Omental fat pad (tissue), 4 donors: ENCODE measurements at places on chromosomes 13 and 19. TPM values are rescaled to one million over a fixed set of nuclear protein-coding genes. Genes with fewer than 3 reads are reported as not detected.
A peak's percentile ranks its signal among the peaks of the same experiment; 100 is the strongest.

RFPL4A gene
- not detected for total RNA-seq

ADGRE3 gene
- not detected for total RNA-seq

ARL11 gene
- total RNA-seq = 0.93 TPM

TNFSF13B gene
- 4.7 TPM for total RNA-seq

CYP2B6 gene
- not detected for total RNA-seq

TNNT1 gene
- 1.9 TPM for total RNA-seq

MAB21L1 gene
- total RNA-seq = 0.31 TPM

SAE1 gene
- 50.7 TPM for total RNA-seq

SIGLEC9 gene
- total RNA-seq = 3.5 TPM

GET3 gene
- 55.4 TPM for total RNA-seq

DNA sequence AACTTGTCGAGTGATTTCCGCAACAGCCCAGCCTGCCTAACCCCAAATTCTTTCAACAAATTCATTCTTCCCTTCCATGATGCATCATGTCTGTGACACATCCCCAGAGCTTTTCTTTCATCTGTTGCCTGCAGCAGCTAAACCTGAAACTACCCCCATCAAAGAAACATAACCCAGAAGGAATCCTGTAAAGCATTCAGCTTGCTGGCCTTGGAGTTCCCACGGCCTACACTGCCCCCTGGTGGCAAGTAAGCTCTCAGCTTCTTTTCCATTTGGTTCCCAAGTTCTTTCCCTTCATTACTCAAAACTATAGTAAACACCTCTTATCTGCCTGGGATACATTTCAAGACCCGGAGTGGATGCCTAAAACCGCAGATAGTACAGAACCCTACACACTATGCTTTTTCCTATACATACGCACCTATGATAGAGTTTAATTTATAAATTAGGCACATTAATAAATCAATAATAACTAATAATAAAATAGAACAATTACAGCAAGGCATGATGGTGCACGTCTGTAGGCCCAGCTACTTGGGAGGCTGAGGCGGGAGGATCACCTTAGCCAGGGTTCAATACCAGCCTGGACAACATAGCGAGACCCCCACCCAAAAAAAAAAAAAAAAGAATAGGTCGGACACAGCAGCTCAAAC, 7.4 kb downstream of the ETHE1 start:
- DNase-seq = peak; percentile 62

DNA sequence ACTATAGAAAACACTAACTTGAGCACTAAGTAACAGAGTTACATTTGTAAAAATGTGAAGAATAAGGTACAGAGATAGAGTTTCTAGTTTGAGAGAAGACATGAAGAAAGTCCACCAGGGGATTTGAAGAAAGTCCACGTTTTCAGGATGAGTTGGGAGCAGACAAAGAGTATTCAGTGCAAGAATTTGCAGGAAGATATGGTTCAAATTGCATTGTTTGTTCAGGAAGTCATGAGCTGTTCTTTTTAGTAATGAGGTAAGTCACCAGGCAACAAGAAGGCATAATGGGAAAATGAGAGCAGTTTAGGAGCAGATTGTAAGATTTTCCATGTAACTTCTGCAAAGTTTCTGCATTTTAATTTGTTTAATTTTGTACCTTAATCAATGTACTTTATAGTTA, 618.0 kb downstream of the DACH1 start:
- DNase-seq = no peak

- DNase-seq = no peak
These were observed 41.6 kb downstream of the COL4A1 start for GRCh38 chr13:110265341-110265681.

GRCh38 chr19:28289295-28290063, 923.5 kb downstream of the UQCRFS1 start:
- DNase-seq = no peak

GRCh38 chr13:76942363-76942762, 5.9 kb upstream of the ACOD1 start:
- no peak for DNase-seq

- no peak for DNase-seq
These were observed 8.6 kb upstream of the PIK3R2 start for GRCh38 chr19:18144361-18144760.

DNA sequence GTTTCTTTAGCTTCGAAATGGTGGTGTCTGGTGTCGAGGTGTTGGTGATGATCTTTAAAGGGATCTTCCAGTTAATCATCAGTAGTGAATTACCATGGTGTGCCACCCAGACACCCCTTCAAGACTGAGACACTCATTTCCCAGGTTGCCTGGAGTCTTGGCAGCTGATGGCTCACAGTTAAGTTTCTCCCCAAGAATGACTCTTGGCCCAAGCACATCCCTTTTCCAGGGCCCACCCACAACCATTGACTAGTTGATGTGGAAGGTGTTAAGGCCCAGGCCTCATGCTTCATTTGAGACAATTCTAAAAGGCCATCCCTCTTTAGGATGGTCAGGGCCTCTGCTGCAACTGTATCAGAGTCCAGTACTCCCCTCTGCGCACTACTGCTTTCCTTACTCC, 145.5 kb downstream of the FOXO1 start:
- no peak for DNase-seq

DNA sequence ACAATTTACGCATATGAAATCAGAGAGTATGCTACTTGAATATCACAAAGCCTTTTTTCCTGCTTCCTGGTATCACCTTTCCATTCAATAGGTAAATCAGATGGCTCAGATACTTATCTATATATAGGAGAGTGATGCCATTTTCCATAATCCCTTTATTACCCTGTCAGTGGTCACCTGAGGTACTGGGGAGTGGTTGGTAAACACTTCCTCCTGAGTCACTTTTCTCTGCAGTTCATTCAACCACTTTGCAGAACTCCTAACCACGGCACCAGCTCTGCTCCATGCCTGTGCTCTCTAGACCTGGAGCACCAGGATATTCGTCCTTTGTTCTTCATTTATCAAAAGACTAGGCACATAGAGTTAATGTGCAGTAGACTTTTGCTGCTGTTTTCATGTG, 748.5 kb upstream of the KLHL1 start:
- no peak for DNase-seq

- no peak for DNase-seq
These were observed 83.3 kb downstream of the KCTD15 start for GRCh38 chr19:33879818-33880575.

GRCh38 chr19:49057636-49058234, at the start of gene CGB7:
Gene CGB7, minus strand, starts transcription at chr19:49057749. Its CDS starts 2,374 bp downstream, at chr19:49055375.
- DNase-seq = peak; percentile 43

- DNase-seq = no peak
These were observed 244.4 kb upstream of the SLITRK1 start for GRCh38 chr13:84126671-84127171.

DNA sequence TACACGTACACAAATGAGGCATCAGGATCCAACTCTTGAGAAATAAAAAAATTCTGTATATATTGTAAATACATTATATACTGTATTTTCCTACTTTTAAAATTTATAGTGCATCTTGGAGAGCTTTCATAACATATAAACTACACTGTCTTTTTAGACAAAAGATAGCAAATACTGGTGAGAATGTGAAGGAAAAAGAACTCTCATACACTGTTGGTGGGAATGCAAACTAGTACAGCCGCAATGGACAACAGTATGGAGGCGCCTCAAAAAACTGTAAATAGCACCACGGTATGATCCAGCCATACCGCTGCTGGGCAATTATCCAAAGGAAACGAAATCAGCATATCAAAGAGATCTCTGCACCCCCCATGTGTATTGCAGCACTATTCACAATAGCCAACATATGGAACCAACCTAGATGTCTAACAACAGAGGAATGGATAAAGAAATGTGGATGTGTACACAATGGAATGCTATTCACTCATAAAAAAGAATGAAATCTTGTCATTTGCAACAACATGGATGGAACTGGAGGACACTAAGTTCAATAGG, 292.4 kb downstream of the EFNB2 start:
- no peak for DNase-seq

- no peak for DNase-seq
These were observed 134.3 kb downstream of the KDM4B start for GRCh38 chr19:5103061-5103701.

DNA sequence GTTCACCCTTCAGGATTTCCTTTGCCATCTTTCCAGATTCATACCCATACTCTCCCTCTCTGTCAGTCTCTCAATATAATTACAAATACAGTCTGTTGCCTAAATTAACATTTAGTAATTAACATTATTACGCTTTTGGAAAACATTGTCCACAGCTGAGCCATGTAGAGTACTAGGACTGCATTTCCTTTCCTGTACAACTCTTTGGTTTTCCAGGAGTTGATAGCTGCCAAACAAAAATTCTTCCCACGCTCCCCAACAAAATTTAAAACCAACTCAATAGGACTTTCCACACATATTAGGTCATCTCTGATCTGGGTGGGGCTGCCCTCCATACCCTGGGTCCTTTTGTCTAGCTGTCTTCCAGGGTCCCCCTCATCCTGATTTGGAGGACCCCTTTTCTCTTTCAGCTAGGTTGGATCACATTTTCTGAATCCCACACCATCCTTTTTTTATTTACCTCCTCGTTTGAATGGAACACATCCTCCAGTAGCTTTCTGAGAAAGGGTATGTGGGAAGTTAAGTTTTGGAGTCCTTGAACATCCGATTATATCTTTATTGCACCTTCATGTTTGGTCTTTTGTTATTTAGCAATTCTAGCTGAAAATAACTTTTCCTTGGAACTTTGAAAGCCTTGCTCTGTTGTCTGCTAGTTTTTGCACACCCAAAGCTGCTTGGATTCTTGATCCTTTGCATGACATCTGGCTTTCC, 17.7 kb downstream of the ONECUT3 start:
- DNase-seq = no peak

GRCh38 chr19:7682175-7682855, 1.7 kb downstream of the TRAPPC5 start:
- no peak for DNase-seq

DNA sequence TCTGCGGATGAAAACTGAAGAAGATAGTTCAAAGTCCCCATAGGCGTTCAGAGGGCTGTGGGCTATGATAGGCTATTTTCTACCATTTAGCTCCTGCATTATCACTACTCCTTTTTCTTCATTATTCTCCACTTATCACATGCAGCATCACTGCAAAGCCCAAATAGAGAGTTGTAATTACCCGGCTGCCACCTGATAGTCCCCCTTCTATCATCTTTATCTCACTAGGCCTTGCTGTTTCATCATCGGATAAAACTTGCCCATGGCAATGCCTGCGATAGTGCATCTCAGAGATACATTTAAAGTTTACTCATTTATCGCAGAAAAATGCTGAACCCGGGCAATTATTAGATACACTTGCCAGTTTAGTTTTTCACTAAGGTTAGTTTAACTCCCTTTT, 82.9 kb upstream of the SOX21 start:
- DNase-seq = no peak

- DNase-seq = no peak
These were observed 371.4 kb downstream of the KCNRG start for GRCh38 chr13:50386541-50387050.

- no peak for DNase-seq
These were observed 94.7 kb downstream of the RNASEH2B start for GRCh38 chr13:51004111-51004865.

DNA sequence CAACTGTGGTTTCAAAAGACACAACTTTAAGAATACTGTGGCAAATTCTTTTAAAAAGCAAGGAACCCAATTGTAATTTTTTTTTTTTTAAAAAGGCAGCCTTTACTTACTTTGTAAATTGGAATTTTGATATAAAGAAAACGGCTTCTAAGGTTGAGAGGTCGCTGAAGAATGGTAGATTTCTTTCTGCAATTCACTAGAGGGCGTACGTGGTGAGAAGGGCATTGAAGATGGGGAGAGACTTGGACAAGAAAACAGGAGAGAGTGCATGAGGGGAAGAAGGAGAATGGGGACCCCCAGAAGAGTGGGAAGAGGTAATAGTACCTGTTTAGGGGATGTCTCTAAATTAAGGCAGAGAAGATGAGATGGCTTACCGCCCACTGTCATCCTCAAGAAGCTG, 33.5 kb upstream of the PABPC3 start:
- no peak for DNase-seq

GRCh38 chr13:32863596-32863995, 152.6 kb upstream of the KL start:
- DNase-seq = no peak

- DNase-seq = no peak
These were observed 190.2 kb downstream of the GPC6 start for GRCh38 chr13:93416736-93417355.

DNA sequence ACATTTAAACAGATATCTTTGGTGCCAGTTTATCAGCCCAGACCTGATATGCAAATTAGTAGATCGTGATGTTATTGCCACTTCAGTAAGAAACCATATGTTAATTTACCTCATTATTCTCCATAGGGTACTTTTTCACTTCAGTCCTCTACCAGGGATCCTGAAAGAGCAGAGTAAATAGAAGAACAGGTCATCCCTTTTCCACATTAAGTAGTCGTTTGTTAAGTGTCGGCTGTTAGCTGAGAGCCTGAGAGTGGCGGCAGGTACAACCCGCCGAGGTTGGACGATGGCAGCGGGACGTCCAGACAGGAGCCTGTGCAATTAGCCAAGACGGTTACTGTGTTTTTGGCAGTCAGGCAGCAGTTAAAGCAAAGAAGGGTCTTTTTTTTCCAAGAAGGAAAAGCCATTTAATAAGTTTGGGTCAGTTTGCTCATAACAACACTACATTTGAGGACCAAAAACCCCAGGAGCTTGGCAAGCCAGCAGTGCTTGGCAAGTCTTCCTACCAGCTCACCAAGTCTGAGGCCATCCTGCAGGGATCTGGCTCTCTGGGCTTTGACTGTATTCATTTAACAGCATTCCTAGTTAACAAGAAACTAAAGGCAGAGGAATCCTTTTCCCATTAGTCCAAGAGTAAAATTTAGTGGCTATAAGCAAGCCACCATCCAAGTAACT, 231.8 kb downstream of the SHISA2 start:
- no peak for DNase-seq

DNA sequence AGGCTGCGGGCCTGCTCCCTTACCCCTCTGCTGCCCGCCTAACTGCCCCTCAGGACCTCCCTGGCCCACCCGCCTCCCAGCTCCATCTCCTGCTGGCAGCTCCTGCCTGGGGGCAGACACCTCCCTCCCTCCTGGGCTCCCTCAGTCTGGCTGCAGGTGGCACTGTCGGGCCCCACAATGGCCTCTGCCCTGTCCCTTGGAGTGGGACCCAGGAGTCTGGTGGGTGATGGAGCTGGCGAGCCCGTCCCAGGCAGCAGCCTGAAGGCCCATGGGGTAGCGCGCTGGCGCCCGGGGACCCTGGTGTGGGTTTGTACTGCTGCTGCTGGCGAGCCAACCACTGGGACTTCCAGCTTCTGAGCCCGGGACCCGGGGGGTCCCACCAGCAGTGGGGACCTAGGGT, 83.6 kb downstream of the KDM4B start:
- no peak for DNase-seq

- DNase-seq = no peak
These were observed 88.7 kb downstream of the SCGB2B2 start for GRCh38 chr19:34588249-34588648.

DNA sequence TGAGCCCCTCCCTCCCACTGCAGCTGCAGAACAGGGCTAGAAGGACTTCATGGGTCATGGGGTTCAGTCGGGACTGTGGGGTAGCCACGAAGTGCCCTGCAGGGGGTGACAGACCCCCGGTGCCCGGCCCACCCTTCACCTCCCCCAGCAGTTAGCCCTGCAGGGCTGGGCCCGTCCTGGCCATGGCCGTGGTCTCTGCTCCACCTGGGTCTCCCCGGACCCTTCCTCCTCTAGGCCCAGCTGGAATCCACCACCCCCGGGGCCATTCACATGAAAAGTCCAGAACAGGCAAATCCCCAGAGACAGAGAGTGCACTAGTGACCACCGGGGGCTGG, 17.3 kb downstream of the MKNK2 start:
- DNase-seq = no peak
